Activated T-cell treated with anti-CD3 and anti-CD28 coated beads, Interleukin-2, amount 50 U/mL, for 4 hours (primary cell): ENCODE measurements at places on chromosomes 5 and 9. TPM values are rescaled to one million over a fixed set of nuclear protein-coding genes. Genes with fewer than 3 reads are reported as not detected.

HABP4 gene
- 15.2 TPM for total RNA-seq

- DNase-seq: no peak
Observed at GRCh38 chr9:117375956-117376355, 38.9 kb downstream of the ASTN2 start.

GRCh38 chr9:109935406-109936087 lies 155.5 kb downstream of the PALM2AKAP2 start:
- no peak for DNase-seq

DNA sequence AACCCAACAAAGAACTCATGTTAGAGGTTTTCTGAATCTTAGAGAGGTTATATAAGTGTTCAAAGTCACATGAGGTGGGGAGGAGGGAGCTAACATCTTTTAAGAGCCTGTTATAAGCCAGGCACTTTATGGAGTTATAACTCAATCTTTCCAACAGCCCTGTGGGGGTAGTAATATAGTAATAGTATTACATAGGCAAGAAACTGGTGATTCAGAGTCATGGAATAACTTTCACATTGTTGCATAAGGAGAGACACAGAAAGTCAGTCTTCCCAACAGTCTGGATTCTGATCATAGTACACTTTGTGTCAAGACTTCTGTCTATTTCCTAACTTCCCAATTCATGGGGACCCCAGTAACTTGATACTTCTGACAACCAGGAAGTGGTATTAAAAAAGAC lies 89.2 kb downstream of the ACER2 start:
- no peak for DNase-seq

CDH10 gene
- not detected for total RNA-seq

- DNase-seq: no peak
Observed at GRCh38 chr5:73921741-73922140, 295.7 kb downstream of the ARHGEF28 start.

- no peak for DNase-seq
Observed at GRCh38 chr5:20114526-20114925, 126.5 kb upstream of the CDH18 start.

DNA sequence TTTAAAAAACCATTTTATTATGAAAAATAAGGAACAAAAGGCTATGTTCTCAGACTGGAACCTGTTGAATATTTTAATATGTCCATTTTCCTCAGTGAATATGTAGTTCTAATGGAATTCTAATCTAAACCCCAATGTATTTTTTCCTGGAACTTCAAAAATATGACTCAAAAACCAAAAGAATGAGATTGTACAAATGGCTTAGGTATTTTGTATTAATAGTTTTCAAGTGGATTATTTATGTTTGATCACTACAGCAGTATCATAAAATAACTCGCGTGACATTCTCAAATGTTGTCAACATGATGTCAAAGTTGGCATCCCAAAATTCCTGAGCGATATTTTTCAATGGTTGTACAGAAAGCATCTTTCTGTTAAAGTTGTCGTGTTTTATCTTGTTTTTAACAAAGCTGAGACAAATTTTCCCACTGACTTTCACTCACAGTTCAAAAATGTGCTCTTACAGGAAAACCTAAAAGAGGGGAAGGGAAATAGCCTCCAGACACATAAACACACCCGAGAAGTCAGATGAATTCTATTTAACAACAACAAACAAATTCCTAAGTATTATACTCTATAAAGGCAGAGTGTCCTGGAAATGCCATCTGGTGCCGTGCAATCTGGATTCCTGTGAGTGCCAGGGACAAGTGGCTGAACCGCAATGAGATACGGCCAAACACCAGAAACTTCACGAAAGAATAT lies 68.1 kb upstream of the TAS2R1 start:
- no peak for DNase-seq

DNA sequence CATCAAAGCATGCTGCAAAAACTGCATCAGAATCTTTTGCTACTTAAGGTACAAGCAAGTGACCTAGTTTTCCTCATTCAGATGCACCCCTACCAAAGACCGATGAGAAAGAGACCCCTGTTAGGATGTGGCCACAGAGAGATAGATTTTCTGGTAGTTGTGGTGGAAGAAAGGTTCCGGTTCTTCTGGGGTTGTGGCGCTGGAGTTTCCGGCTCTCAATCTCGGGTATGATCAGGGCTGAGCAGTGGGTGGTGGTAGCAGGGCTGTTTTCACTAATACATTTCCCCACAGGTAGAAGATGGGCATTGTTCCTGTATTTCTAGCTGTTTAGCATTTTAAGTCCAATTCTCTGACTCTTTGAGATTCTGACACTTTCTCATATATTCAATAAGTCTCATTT lies 58.4 kb downstream of the PCSK1 start:
- DNase-seq: no peak

- DNase-seq: no peak
Observed at GRCh38 chr9:137295849-137296669, 6.0 kb downstream of the NRARP start.

- no peak for DNase-seq
Observed at GRCh38 chr5:82164176-82164976, 113.8 kb downstream of the RPS23 start.

DNA sequence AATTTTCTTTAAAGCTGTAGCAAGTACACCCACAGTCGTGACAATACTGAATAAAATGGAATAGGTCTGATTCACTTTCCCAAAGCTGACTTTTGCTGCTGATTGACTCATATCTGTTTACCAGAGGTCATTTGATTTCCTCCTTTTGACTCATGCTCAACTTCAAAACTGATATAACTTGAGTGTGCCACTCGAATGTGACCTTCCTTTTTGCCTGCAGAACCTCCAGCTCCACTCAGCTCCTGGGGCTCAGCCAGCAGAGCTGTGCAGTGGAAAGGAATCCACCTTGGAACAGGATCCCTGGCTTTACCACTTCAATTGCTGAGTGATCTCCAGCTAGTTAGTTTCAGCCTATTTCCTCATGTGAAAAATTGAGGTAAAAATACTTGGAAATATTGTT lies 84.1 kb downstream of the FEM1C start:
- no peak for DNase-seq

GRCh38 chr9:133405508-133406438 lies 12.0 kb downstream of the REXO4 start:
- DNase-seq: no peak

GRCh38 chr5:6711409-6712141 lies 1.7 kb upstream of the TENT4A start:
- DNase-seq: no peak

C9orf40 gene
- 13.7 TPM for total RNA-seq
